ENCODE measurements at places on chromosomes 1 and 21.
A peak's percentile ranks its signal among the peaks of the same experiment; 100 is the strongest.

GRCh38 chr1:106926803-106927582, 129.5 kb upstream of the PRMT6 start:
- no peak for DNase-seq

GRCh38 chr1:226440512-226440911, 32.6 kb upstream of the PARP1 start:
- DNase-seq = no peak

GRCh38 chr1:10470043-10470442, 2.3 kb downstream of the DFFA start:
- no peak for DNase-seq

- DNase-seq = no peak
Observed at GRCh38 chr1:21436488-21437340, 3.2 kb upstream of the NBPF3 start.

DNA sequence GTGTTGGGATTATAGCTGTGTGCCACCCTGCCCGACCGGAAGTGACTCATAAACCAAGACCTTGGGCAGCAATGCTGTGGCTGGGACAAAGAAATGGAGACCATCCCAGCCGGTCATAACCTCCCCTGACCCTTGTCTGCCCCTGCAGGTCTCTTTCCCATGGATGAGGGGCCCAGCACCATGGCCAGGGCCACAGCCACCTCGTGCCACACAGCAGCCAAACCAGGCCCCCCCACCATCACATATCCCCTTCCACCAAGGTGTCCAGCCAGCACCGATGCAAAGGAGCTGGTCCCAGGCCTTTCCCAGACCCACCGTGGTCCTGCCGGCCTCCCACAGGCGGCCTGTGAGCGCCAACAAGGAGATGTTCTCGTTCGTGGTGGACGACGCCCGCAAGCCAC, 42.2 kb downstream of the FHAD1 start:
- DNase-seq = no peak

DNA sequence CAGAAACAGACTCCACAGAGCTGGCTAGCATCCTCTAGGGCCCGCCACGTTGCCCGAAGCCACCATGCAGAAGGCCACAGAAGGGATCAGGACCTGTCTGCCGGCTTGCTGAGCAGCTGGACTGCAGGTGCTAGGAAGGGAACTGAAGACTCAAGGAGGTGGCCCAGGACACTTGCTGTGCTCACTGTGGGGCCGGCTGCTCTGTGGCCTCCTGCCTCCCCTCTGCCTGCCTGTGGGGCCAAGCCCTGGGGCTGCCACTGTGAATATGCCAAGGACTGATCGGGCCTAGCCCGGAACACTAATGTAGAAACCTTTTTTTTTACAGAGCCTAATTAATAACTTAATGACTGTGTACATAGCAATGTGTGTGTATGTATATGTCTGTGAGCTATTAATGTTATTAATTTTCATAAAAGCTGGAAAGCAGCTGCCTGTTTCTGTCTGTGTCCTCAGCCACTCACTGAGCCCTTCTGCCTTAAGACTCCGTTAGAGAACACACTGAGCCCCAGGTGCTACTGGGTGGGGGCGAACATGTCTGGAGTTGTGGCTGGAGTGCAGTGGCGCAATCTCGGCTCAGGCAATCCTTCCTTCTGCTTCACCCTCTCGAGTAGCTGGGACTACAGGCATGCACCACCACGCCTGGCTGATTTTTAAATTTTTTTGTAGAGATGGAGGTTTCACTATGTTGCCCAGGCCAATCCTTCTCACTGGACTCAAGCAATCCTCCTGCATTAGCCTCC, 14.8 kb downstream of the MFSD2A start:
- DNase-seq = no peak

- peak; percentile 45 for DNase-seq
Observed at GRCh38 chr1:156602557-156602993, 1.3 kb upstream of the GPATCH4 start.

- DNase-seq = no peak
Observed at GRCh38 chr1:214009423-214010196, 21.8 kb downstream of the PROX1 start.

- DNase-seq = no peak
Observed at GRCh38 chr1:96820671-96821070, 99.1 kb downstream of the PTBP2 start.

DNA sequence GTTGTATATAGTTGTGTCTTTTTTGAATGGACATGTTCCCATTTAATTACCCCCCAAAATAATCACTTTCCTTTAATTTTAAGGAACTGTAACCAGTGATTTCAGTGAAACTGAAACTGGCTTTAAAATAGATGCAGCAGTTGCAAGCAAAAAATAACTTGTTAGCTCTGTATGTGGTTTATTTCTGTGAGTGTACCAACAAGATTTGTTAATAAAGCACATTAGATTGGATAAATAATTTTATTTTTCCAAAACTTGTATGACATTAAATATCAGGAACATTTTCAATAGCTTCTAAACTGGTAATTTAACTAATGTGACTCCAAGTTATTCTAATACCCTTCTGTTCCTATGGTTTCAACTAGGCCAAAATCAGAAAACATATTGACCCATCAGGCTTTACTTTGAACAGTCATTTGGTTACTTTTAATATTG, 184.3 kb upstream of the CACYBP start:
- no peak for DNase-seq

DNA sequence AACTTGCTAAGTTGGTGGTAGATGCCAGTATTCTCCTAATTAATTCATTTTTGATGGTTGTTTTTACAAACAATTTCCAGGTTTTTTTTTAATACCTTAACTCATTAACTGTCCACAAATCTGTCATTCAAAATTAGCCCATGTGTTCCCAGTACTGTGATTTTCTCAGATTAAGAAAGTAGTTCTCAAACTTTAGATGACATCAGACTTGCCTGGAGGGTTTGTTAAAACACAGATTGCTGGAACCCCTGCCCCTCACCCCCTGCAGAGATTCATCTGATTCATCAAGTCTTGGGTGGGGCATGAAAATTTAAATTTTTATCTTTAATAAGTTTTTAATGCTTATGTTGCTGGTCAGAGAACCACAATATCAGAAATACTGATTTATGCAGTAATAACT, 130.5 kb downstream of the BACH1 start:
- DNase-seq = no peak

DNA sequence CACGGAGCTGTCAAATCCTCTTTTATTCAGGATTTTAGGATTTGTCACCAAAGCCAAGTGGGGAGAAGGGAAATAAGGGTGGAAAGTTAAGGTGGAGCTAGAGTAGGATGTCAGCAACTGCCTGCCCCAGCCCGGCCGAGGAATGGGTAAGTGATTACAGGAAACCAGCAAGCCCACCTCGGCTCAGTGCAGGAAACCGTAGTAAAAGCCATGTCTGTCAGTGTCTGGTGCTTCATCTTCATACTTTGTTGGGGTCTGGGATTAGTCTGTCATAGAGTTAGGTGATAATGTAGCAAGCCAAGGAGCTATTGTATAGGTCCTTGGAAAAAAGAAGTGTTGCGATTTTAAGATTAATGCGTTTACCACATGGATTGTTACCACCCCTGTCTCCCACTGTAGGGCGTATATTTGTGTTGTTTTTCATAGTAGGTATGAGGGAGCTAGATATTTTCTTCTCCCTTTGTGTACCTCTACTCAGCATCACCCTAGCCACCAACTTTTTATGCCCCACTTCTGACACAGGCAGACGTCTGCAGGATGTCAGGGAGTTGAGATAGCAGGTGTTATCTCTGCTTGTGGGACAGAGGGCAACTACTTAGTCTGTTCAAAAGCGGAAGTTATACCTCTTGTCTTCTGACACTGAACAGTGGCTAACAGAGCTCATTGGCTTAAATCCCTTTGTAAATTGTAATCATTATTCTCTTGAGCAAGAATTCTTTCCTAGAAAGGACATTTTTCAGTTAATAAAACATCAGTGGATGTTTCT, 253.7 kb downstream of the HHAT start:
- no peak for DNase-seq

- DNase-seq = peak; percentile 50
Observed at GRCh38 chr1:201385299-201385891, 7.9 kb upstream of the TNNT2 start.

DNA sequence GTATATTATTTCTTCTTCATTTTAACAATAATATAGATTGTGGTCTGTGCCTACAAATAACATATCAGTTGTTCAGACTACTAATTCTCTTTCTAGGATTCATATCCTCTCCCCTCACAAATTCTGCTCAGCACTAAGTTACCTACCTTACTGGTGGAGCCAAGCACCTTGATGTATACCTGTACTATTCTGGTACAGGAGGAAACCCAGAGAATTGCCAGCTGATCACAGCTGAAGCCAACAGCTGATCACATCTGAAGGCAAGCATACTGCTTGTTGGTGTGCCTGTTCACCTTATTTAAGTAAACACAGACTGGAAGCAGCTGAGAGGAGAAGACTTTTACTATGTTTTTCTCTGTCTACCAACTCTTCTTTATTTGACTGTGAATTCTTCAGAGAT, 101.8 kb downstream of the PBX1 start:
- no peak for DNase-seq

DNA sequence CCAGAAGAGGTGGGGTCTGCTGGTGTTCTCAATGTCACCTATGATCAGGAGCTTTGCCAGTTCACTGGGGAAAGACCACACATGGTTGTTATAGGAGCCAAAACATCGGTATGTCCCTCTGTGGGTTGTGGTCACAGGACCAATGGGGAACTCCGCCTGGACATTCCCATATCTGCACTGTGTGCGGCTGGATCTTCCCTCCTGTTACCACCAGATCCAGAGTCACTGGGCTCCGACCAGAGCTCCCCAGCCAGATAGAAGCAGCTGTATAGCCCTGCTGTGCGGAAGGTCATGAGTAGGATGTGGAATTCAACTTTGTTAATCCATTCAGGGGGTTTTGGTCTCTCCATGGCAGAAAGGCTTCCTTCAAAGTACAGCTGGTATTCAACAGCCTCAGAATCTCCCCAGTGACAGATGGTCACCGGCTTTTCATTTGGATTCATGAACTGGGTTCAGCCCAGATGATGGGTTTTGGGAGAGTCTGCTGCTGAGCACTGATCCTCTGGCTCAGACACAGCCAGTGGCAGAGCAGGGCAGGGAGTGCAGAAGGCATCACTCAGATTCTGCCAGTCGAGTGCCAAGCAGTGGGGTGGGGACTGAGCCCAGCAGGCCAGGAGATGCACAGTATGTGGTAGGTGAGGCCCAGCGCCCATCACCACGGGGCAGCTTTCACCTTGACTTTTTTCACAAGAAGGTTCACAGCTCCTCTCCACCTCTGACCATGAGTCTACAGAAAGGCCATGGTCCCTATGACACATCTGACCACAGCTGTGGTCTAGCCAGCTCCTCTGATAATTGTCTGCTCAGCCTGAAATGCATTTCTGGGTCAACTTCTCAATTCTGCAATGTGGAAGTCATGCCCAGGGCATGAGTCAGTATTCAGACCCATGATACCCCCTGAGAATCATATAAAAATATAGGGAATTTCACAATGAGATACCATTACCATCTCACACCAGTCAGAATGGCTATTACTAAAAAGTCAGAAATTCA, 2.9 kb upstream of the SHCBP1L start:
- DNase-seq = peak; percentile 96

GRCh38 chr1:51583532-51583931, 33.4 kb upstream of the OSBPL9 start:
- DNase-seq = no peak

All from NCI-H524 (cell line).